ENCODE measurements at places on chromosomes 1 and 21.

DNA sequence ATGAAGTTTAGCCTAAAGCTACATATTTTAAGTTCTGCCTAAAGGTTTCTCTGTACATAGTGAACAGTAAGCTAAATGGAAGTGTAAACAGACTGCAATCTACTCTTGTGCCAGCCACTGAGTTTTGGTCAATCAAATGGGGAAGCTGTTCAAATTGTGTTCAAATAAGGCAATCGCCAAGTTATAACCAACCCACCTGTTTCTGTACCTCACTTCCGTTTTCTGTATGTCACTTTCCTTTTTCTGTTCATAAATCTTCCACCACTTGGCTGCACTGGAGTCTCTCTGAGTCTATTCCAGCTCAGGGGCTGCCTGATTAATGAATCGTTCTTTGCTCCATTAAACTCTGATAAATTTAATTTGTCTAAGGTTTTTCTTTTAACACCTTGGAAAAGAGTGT is 10.8 kb upstream of the THEM4 start:
- DNase-seq = no peak

DNA sequence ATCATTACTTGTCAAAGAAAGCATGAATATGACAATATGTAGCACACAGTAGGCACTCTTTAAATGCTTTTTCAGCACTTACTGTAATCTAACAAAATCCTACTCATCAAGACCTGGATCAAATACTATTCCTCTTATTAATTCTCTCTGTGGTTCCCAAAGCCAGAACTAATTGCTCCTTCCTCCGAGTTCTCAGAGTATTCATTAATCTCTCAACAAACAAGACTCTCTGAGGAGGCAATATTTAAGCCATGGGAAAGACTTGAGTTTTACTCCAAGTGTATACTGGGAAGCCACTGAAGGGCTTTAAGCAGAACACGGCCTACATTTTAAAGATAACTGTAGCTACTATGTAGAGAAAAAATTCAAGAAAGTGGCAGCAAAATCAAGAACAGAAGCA is 79.7 kb downstream of the ENAH start:
- DNase-seq = no peak

DNA sequence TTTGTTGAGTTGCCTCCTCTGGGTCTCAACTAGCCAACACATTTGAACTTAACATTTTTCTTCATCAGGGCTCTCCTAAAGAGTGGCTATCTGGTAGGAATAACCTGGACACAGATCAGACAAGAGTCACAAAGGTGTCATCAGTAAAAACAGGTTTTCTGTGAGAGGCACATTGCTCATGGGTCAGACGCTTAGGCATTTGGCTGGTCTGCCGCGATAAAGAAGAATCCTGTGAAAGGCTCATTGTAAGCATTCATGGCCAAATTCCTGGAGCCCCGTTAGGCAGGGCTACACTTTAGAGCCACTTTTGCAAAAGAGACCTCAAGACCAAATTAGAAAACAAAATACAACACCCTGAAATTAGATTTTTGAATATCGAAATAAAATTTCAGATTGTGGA is 64.2 kb upstream of the PDE4B start:
- no peak for DNase-seq

DNA sequence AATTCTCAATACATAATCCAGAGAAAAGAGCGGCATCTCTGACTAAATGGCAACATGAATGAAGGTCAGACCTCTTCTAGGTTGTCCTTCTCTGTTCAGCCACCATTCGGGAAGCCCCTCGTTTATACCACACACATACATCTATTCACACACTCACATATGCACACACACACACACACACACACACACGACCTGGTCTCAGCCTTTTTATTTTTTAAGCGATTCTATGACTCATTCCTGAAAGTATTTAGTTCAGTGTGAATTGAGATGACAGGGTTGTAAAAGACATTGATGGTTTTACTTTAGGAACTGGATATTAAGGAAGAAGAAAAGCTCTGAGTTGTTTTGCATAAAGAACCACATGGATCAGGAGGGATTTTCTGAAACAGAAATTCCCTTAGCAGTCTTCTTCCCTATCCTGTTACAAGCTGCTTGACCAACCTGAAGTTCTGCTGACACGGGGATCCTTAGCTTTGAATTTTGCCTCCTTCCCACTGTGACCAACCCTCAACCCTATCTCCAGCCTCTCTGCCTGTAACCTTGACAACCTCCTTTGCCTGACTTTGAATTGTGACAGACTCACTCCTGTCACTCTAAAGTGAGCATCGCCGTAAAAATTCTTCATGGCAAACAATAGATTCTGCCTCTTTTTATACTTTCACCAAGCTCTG is 383.1 kb upstream of the ESRRG start:
- DNase-seq = no peak

DNA sequence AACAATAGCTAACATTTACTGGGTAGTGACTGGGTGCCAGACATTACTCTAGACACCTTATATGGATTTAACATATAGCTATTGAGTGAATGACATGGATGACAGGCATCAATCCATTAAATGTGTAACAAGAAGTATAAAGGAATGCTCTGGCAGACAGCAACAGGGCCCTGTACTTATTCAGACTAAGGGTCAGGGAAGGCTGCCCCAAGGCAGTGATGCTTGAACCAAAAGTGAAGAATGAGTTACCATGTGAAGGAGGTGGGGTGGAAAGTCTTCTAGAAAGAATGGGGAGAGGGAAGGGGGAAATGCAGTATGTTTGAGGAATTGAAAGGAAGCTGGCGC is 8.3 kb upstream of the PTPRF start:
- DNase-seq = no peak

- DNase-seq = no peak
Observed at GRCh38 chr1:227886503-227886961, 61.2 kb downstream of the WNT9A start.

DNA sequence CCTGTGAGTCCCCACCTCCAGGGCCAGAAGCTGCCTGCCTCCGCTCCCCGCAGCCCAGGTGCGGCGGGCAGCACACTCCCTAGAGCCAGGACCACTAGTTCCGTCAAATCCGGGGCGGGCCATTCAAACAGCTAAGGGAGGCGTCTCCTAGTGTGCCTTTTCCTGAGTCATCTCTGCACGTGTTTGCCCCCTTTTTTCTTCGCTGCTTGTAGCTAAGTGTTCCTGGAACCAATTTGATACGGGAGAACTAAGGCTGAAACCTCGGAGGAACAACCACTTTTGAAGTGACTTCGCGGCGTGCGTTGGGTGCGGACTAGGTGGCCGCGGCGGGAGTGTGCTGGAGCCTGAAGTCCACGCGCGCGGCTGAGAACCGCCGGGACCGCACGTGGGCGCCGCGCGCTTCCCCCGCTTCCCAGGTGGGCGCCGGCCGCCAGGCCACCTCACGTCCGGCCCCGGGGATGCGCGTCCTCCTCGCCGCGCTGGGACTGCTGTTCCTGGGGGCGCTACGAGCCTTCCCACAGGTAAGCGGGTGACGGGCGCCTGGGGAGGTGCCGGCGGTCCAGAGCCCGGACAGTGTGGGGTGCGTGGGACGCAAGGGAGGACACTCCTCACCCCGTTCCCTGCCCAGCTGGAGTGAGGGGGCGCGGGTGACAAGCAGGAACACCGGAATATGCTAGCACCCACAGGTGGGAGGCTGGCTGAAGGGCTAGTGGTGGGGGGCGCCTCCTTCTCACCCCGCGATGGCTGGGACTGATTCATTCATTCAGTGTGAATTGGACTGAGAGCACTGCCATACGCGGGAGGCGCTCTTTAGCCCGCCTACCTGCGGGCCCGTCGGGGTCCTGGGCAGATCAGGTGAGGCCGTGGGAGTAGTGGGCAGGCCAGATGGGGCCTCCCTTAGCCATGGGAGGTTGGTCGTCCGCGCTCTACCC is at the start of gene TNFRSF8:
Gene TNFRSF8, plus strand, starts transcription at position 163 of the 932 bp plus-strand sequence. Its CDS starts 296 bp downstream, at position 459.
- peak; percentile 54 for DNase-seq

All from natural killer cell (primary cell).